ENCODE measurements at places on chromosomes 13 and 19.
A peak's percentile ranks its signal among the peaks of the same experiment; 100 is the strongest.

DNA sequence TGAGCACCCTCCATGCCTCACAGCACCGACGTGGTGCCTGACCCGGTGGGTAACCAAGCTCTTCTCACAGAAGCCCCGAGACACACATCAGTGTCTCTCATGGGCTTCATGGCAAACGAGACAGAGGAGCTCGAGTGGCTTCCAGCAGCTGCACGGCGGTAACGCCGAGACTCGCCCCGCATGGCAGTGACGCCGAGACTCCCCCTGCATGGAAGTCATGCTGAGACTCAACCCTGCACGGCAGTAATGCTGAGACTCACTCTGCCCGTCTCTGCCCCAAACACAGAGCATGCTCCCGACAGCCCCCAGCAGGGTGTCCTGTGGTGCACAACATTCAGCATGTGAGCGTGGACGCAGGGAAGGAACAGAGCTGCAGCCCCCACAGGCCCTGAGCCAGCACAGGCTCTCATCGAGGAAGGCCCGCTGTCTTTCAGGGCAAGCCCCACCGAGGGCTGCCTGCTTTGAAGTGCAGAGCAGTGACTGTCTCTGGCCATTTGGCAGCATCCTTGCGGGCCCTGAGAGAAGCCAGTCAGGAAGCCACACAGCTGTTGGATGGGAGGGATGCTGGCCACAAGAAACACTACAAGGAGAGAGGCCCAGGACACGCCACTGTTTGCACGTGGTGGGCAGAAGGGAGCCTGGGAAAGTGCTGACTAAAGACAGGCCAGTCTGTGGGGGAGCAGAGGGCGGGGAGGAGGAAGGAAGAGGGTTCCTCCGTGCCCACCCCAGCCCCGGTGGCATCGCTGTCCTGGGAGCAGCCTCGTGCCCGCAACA lies 9.5 kb downstream of the GAS6 start:
- DNase-seq, result peak; percentile 52

GRCh38 chr19:10270180-10270615 lies 722 bp upstream of the ICAM1 start:
- no peak for DNase-seq

DNA sequence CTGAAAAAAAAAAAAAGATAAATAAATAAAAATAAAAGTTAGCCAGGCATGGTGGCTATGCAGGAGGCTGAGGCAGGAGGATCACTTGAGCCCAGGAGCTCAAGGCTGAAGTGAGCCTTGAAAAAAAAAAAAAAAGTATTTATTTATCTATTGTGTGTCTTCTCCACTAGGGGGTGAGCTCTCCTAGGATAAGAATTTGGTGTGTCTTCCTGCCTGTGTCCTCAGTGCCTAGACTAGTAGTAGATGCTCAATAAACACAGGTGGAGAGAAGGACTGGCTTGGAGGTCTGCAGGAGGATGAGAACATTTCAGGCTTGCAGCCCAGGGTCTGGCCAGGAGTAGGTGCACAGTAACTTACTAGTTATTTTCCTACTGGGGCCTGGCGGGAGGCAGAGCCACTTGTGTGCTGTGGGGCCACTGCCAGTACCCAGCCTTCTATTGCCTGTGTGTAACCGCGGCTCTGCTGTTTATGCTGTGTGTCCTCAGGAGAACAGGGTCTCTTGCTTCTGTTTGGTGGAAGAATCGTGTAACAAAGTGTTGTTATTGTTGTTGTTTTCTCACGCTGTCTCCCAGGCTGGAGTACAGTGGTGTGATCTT lies 5.4 kb downstream of the LMTK3 start:
- DNase-seq, result no peak

GRCh38 chr13:59706101-59706976 lies 457.4 kb downstream of the DIAPH3 start:
- no peak for DNase-seq

DNA sequence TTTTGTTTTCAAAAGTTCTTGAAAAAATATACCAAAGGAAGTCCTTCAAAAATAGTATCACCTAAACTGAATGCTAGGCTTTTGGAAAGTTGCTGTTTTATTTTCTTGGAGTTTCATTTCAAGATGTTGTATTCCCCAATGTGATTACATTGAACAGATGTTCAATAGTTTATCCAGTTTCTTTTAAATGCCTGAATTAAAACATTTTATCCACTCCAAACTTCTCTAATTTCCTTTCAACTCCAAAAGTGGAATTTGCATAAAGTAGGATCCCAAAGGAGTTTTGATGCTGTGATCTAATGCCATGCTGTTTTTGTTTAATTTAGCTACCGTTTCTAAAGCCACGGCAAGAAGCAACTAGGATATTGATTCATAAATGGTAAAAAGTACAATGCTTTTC lies 892.5 kb upstream of the SLC10A2 start:
- no peak for DNase-seq

- no peak for DNase-seq
Measured at GRCh38 chr13:106623799-106624460, 56.0 kb upstream of the ARGLU1 start.
